Naive thymus-derived CD8-positive, alpha-beta T cell (primary cell): ENCODE measurements at places on chromosomes 16 and 17.

- DNase-seq: no peak
Observed at GRCh38 chr17:72813481-72813880, 279.0 kb downstream of the SLC39A11 start.

- no peak for DNase-seq
Observed at GRCh38 chr17:67431249-67432015, 54.4 kb downstream of the PITPNC1 start.

- no peak for DNase-seq
Observed at GRCh38 chr16:19005561-19006445, 22.1 kb downstream of the TMC7 start.

- no peak for DNase-seq
Observed at GRCh38 chr16:3554351-3554928, 22.8 kb downstream of the NLRC3 start.

DNA sequence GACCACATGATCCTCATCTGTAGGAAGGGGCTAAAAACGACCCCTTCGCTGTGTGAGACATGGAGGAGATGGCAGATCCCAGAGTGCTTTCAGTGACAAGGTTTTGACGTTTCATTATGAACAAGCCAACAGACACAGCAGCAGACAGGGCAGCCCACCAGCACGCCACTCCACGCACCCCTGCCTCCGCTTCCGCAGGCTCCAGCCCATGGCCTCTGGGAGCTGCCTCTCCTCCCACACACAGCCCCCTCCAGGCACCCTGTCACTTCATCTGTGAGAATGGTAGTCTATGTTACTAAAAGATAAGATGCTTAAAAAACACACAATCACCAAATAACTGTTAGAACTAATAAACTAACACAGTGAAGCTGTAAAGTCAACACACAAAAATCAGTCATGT is 12.3 kb upstream of the ADCY7 start:
- DNase-seq: no peak

- no peak for DNase-seq
Observed at GRCh38 chr17:9284884-9285283, 263.6 kb downstream of the NTN1 start.
